ENCODE measurements at places on chromosomes 6 and 20.

DNA sequence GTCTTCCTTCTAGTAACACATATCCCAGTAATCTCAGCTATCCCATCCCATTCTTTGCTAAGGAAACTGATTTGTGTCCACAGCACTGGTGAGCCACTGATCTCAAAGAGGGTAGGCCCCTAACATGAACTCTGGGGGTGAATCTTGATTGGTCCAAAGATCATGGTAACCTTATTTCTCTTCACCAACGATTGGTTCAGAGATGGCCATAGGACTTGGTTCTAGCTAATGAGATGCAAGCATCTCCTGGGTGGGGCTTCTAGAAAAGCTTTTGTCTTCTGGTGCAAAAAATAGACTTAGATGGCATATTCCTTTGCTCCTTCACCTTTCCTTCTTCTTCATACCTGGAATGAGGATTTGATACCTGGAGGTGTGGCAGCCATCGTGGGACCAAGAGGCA, 43.8 kb upstream of the SIRPA start:
- no peak overlapping the region for H3K4me3 ChIP-seq
- no peak overlapping the region for H3K27ac ChIP-seq
- H3K27me3 ChIP-seq, result no peaks in the 10 kb centered on the region
- H3K4me1 ChIP-seq, result peaks cover 5% of the 10 kb centered on the region
- H3K36me3 ChIP-seq, result peaks cover 3% of the 10 kb centered on the region
- DNase-seq, result no peak

GRCh38 chr6:1607516-1608221, 2.0 kb upstream of the FOXC1 start:
- H3K36me3 ChIP-seq, result peaks cover 12% of the 10 kb centered on the region
- H3K27me3 ChIP-seq, result peaks cover 1% of the 10 kb centered on the region
- H3K4me3 ChIP-seq, result peak overlapping the region; percentile 79

DNA sequence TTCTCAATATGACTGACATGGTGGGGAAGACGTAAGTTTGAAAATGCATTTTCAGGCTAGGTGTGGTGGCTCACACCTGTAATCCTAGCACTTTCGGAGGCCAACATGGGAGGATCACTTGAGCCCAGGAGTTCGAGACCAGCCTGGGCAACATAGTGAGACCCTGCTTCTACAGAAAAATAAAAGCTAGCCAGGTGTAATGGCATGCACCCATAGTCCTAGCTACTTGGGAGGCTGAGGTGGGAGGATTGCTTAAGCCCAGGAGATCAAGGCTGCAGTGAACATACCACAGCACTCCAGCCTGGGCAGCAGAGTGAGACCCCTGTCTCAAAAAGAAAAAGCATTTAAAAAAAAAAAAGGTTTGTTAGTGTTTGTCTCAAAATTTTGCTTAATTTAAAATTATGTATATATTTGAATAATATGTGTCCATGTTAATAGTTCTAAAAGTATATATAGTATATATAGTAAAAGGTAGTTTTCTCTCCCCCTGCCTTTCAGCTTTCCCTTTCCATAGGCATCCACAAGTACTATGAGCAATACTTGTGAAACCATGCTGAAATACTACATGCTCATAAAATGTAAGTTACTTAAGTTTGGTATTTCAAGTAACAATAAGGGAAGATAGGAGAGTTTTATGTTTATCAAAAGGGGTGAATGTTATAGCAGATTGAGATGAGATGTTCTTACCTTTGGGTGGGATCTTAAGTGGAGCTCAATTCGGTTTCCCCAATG, 15.1 kb downstream of the PTPRA start:
- no peak overlapping the region for H3K27ac ChIP-seq
- H3K36me3 ChIP-seq, result no peaks in the 10 kb centered on the region
- peaks cover 25% of the 10 kb centered on the region for H3K4me1 ChIP-seq

- no peaks in the 10 kb centered on the region for H3K36me3 ChIP-seq
- H3K27ac ChIP-seq, result no peak overlapping the region
- no peaks in the 10 kb centered on the region for H3K27me3 ChIP-seq
- peaks cover 9% of the 10 kb centered on the region for H3K4me1 ChIP-seq
- peak; percentile 21 for DNase-seq
Observed at GRCh38 chr20:37276494-37277252, 12.8 kb upstream of the MANBAL start.

GRCh38 chr20:25543068-25543467, 42.3 kb downstream of the NINL start:
- H3K27ac ChIP-seq, result peak overlapping the region; percentile 57
- no peaks in the 10 kb centered on the region for H3K27me3 ChIP-seq
- no peak for DNase-seq
- H3K4me1 ChIP-seq, result peaks cover 35% of the 10 kb centered on the region
- no peak overlapping the region for H3K4me3 ChIP-seq
- H3K36me3 ChIP-seq, result no peaks in the 10 kb centered on the region

DNA sequence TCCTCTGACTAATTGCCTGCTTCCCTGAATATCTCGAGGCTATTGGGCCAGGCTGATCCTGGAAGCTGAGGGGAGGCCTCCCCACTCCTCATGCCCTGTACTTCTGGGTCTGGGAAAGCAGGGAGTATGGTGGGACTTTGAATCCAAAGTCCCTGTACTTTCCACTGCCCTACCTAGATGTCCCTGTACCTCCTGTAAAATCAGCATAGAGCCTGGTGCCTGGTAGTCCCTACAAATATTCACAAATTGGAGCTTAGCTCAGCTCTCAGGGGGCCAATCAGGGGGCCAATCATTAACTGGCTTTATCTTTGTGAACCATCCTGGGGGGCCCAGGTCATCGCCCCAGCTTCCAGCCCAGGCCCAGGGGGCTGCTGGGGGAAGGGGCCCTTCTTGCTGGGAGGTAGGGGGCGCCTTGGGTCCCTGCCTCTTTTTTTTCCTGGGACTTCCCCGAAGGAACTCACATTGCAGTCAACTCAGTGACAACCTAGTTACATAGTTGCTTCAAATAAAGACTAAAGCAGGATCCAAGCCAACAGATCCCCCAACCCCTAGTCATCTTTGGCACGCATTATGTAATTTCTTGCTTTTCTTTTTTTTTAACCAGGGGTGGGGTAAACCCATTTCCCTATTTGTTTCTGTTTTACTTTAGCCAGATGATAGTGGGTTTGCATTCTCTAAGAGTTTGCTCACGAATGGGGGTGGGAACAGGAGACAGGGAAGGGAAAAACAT, 6.9 kb upstream of the VEGFA start:
- H3K4me1 ChIP-seq, result no peaks in the 10 kb centered on the region
- no peak overlapping the region for H3K4me3 ChIP-seq
- no peak overlapping the region for H3K27ac ChIP-seq
- H3K36me3 ChIP-seq, result no peaks in the 10 kb centered on the region

DNA sequence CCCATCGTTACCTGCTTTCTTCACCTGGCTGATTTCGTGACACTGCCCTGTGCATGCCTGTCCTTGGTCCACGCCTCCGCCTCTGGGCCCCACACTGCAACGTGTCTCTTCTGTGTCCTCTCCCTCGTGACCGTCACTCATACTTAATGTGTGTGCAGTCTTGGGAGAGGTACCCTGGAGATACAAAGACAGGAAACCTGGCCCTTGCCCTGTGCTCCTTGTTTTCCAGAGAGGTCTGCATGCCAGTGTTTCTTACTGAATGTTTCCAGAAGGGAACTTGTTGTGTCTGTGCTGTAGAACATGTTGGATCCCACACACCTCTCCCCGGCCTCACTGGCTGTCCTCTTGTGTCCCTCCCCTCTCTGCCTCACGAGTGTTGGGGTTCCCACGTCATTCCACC, 45.8 kb downstream of the SNX9 start:
- H3K36me3 ChIP-seq, result peaks cover 3% of the 10 kb centered on the region
- H3K27me3 ChIP-seq, result no peaks in the 10 kb centered on the region
- no peak for DNase-seq
- no peak overlapping the region for H3K27ac ChIP-seq
- peaks cover 5% of the 10 kb centered on the region for H3K4me1 ChIP-seq

DNA sequence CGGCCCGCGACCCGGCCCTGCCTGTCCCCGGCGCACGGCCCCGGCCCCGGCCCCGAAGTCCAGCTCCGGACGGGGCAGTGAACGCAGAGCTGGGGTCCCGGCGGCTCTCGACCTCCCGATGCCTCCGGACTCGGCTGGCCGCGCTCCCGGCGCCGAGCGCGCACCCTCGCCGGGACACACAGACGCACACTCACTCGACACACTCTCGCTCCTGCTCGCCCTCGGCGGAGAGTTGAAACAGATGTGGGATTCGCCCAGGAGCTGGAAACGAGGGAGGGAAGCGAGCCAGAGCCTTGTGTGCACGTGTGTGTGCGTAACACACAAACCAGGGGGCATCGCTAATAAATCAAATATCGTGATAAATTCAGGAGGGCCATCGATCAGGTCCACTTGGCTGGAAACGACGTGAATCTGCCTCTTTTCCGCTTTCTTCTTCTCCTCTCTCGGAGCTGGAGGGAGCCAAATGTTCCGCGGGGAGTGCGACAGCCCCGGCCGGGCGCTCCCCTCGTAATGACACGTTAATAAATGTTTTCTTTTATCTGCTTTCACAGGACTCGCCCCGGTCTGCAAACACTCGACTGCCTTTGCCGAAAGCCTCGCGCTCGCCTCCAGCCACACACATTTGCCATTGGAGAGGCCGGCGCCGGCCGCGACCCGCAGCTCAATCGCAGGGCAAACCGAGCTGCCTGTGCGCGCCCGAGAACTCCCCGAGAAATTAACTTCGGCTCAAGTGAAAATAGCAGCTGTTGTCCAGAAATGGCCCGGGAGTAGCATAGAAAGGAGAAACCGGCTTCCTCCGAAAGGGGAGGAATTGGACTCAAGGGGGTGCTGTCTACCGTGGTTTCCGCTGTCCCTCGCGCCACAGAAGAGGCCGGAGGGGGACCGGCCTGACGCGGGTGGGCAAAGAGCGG, 828 bp upstream of the SULF2 start:
- H3K36me3 ChIP-seq, result no peaks in the 10 kb centered on the region
- H3K4me3 ChIP-seq, result peak overlapping the region; percentile 90
- peak overlapping the region; percentile 90 for H3K27ac ChIP-seq

DNA sequence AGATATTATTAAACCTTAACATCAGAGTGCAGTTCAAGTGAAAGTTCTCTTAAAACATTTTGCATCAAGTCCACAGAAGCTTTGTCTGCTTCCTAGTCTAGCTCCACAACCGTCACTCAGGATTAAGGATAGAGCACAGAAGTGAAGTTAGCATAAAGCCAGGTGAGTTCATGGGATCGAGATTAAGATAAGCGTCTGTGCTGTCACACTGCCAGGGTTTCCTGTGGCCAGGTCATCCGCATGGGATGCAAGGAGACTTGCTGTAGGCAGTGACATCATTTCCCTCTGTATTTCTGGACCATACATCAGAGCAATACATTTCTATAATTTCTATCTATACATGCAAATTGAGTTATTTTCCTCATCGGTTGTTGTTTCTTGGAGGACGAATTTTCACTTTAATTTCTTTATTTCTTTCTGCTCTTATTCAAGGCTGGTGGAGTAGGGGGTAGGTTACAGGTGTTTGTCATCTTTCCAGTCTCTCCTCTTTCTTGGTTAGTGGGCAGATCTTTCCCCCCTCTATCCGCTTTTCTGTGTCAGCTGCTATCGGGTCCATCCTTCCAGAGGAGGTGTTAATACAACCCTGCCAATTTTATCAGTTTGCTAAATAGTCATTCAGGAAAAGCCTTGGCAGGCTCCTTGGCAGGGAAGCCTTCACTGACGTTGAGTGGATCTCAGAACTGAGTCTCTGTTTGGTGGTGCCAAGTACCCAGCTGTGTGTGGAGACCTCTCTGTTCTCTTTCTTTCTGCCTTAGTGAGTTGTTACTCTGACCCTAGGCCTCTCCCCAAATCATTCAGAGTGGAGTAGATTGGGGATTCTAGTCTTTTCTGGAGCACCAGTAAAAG, 307.6 kb upstream of the MAP3K7 start:
- H3K27ac ChIP-seq, result no peak overlapping the region
- H3K4me1 ChIP-seq, result no peaks in the 10 kb centered on the region
- H3K4me3 ChIP-seq, result no peak overlapping the region
- DNase-seq, result no peak
- peaks cover 2% of the 10 kb centered on the region for H3K27me3 ChIP-seq

DNA sequence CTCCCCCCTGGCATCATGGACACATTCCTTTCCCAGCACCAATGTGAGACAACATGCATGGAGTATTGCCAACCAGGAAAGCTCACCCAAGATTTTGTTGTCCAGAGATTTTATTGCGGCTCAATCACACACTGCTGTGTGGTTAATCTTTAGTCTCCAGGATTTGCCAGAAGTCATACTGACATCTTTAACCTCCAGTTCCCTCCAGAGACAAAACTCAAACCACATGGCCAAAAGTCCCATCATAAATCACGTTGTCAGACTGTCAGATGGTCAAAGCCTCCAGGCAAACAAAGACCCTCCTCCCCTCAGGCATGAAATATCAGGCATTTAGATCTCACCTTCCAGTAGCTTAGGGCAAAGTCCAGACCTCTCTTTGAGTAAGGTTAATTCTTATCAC, 97.3 kb upstream of the OPRM1 start:
- no peaks in the 10 kb centered on the region for H3K4me1 ChIP-seq
- H3K4me3 ChIP-seq, result no peak overlapping the region
- H3K27me3 ChIP-seq, result peaks cover 25% of the 10 kb centered on the region
- H3K27ac ChIP-seq, result no peak overlapping the region
- no peak for DNase-seq
- H3K36me3 ChIP-seq, result no peaks in the 10 kb centered on the region

- peaks cover 8% of the 10 kb centered on the region for H3K4me1 ChIP-seq
- no peak for DNase-seq
- no peak overlapping the region for H3K27ac ChIP-seq
- no peak overlapping the region for H3K4me3 ChIP-seq
- H3K36me3 ChIP-seq, result peaks cover 25% of the 10 kb centered on the region
Observed at GRCh38 chr6:166460473-166461437, 78.0 kb upstream of the MPC1 start.

GRCh38 chr20:15310361-15310760, 972.9 kb upstream of the FLRT3 start:
- H3K27ac ChIP-seq, result no peak overlapping the region
- DNase-seq, result no peak

DNA sequence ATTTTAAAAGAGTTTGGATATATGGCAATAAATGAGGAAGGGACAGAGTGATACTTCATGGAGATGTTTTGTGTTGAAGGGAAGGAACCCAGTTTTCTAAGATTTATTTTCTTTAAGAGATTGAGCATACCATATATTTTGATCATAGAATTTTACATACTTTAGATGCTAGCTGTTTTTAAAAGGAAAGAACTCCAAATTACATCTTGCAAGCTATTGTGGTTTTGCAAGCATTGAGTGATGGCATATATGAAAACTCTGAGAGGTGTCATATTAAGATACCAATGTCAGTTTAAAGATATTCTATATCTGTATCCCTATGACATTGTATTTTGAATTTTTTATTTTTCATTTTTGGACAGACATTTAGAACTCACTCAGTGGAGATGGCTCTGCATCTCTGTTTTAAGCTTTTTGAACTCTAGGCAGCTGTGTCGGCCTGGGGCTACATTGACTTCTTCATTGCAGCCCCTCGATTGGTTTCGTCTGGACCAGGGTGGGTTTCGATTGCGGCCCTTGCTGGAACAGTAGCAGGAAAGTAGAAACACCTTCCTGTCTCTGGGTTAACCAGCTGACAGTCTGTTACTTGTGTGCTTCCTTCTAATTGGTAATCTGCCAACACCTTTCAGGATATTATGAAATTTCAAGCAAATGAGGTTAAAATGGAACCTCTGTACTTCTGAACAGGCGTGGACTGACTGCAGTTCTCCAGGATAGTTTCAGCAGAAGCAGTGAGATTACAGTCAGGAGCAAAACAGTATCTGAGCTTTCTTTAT, 14.0 kb downstream of the IGF2R start:
- no peak for DNase-seq
- peaks cover 86% of the 10 kb centered on the region for H3K4me1 ChIP-seq
- no peak overlapping the region for H3K4me3 ChIP-seq

- H3K4me1 ChIP-seq, result no peaks in the 10 kb centered on the region
- DNase-seq, result no peak
- no peaks in the 10 kb centered on the region for H3K36me3 ChIP-seq
- H3K4me3 ChIP-seq, result no peak overlapping the region
Observed at GRCh38 chr6:90790058-90790457, 203.2 kb upstream of the MAP3K7 start.

GRCh38 chr20:9442858-9443257, 71.5 kb upstream of the LAMP5 start:
- no peak for DNase-seq
- H3K4me1 ChIP-seq, result peaks cover 13% of the 10 kb centered on the region
- peaks cover 31% of the 10 kb centered on the region for H3K36me3 ChIP-seq
- no peak overlapping the region for H3K4me3 ChIP-seq
